ENCODE measurements at places on chromosomes 12 and 14.

- DNase-seq: no peak
These were observed 188.7 kb upstream of the IGF1 start for GRCh38 chr12:102669056-102669455.

- no peak for DNase-seq
These were observed 138.6 kb downstream of the RPS29 start for GRCh38 chr14:49447540-49448107.

DNA sequence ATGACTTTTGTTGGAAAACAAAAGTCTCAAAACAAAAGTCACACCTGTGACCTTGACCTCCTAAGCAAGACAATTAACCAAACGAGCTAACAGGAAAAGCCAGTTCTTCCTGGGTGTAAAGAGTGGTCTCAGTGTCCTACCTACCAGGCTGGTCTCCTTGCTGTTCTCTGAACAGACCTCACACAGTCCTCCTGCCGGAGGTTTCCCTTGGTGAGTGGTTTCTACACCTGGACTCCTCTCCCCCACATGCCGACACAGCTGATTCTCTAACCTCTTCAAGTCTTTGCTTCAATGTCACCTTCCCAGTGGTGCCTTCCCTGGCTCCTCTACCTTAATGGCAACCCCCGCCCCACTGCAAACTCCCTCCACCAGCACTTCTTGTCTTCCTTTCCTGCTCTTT, 238.6 kb downstream of the ZFP36L1 start:
- no peak for DNase-seq

DNA sequence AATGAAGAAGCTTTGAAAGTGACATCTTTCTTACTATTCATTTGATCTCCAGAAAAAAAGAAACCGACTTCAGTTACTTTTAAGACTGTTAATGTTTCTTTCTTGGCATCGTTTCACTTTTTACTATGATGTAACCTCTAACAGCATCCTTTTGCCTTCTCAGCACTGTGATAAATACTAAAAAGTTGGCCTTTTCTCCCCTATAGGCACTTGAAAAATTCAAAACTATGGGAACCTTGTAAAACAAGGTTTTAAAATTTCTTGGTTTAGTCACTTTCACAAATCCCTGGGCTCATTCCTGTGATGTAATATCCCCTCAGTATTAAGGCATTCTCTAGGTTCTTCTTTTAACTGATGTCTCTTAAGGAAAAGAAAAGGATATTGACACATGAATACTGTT, 281.8 kb downstream of the EGLN3 start:
- DNase-seq: no peak

DNA sequence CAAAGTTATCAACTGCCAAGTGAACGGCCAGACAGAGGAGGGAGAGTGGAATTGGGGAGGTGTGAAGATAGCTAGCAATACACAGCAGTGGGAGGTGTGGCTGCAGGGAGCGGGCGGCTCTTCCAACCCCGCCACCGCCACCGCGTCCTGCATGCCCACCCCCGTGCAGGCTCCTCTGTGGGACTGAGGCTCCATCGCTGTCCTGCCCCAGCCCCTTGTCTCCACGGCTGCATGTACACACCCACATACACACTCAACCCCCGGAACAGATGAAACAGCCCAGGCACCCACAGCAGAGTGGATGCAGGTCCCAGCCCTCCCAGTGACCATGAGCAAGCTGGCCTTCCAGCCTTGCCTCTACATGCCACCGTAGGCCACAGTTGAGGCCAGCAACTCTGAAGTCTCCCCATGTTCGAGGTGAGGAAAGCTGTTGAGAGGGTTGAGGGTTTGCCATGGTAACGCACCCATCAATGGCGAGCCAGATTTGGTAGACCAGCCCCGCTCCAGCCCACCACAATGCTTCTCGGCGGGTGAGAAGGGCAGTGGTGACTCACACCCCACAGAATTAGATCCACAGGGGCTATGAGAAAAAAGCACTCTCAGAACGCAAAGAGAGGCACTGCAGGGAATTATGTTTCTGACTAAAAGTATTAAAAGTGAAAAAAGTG, 39.3 kb downstream of the PITPNM2 start:
- no peak for DNase-seq

DNA sequence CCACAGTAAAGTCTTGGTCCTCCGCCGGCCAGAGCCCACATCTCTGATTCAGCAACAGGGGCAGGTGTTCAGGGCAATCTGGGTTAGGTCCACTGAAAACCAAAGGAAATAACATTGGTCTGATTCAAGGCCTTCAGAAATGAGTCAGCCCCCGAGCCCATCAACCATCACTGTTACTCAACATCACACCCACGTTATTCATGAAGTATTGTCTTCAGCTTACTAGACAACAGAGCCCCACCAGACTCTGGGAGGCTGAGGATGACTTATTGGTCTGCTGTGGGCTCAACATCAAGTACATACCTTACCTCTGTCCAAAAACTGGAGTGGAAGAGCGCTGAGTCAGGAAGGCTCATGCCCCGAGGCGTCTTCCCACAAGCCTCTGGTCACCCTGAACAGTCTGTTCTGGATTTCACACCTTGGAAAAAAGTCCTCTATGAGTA, 97.5 kb downstream of the ZFP36L1 start:
- no peak for DNase-seq

DNA sequence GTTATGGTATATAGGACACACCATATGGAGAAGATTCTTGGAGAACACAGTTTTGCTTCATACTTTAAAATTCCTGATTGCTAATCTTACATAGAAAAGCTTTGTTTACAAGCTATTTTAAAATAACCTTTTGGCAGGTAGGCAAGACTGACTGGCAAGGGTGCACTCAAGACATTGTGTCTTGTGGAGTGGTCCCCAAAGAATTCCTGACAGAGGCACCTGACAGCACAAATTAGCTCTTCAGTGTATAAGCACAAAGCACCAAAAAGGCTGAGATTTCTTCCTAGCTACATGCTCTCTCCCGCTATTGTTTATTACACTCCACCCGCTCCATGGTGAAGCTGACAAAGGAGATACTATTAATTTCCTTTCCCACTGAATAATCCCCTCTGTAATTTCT, 139.4 kb downstream of the MON2 start:
- no peak for DNase-seq

DNA sequence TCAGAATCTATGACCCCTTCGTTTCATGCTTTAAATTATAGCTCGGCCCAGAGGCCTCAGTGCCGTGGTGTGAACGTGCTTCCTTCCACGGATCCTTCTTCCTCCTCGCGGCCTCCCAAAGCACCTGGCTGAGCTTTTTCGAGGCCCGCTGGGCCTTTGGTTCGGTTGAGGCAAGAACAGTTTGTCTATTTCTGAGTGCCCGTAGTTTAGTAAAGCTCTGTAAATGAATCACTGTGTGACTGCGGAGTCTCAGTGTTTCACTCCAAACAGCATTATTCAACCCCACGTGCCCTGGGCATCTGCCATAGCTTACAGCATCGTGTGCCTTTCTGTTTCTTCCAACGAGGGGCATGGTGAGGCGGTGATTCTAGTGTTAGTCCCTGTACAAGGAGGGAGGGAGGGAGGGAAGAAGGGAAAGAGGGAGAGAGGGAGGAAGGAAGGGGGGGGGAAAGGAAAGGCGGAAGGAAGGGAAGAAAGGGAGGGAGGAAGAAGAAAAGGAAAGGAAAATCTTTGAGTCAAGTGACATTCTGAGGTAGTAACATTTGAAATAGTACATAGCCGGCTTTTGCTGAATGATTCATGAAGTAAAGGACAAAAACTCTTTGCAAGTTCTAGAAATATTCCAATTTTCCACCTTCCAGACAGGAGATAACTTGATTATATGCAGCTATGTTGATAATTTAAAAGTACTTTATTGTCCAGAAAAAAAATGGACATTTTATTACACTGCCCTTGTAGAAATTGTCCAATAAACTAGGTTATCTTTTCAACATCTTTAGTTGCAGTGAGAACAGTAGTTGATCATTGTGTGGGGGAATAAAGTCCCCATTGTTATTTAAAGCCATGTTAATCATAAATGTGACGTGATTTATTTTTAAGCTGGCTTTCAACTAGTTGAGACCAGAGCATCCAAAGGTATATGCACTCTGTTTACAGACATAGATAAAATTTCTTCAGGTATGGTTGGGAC, 1.2 kb upstream of the TRIM9 start:
- no peak for DNase-seq

DNA sequence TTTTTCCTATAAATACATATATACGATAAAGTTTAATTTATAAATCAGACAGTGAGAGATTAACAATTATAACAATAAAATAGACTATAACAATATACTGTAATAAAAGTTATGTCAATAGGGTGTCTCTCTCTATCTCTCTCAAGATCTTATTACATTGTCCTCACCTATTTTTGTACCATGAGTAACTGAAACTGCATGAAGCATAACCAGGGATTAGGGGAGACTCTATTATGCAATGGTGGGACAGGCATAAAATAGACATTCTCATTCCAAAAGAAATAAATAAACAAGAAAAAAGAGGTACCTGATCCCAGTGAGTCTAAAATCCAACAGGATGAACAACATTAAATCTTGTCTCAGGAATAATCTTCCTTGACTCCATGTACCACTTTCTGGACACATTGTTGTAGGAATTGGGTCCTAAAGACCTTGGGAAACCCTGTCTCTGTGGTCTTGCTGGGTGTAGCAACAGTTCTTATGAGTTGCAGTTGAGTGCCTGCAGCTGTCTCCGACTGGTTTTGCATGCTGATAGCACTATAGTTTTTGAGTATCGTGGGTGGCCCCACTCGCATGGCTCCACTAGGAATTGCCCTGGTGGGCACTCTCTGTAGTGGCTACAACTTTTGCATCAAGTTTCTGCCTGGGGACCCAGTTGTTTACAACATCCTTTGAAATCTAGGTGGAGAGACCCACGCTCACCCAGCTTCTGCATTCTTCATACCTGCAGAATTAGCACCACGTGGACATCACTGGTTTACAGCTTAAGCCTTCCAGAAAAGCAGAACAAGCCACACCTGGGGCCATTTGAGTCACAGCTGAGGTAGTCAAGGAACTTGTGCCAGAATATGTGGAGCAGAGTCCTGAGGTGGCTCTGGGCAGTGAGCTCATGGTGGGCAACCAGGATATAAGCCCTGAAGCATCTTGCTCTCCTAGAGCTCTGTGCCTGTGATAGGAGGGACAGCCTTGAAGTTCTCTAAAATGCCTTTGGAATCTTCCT, 204.7 kb downstream of the KITLG start:
- no peak for DNase-seq

DNA sequence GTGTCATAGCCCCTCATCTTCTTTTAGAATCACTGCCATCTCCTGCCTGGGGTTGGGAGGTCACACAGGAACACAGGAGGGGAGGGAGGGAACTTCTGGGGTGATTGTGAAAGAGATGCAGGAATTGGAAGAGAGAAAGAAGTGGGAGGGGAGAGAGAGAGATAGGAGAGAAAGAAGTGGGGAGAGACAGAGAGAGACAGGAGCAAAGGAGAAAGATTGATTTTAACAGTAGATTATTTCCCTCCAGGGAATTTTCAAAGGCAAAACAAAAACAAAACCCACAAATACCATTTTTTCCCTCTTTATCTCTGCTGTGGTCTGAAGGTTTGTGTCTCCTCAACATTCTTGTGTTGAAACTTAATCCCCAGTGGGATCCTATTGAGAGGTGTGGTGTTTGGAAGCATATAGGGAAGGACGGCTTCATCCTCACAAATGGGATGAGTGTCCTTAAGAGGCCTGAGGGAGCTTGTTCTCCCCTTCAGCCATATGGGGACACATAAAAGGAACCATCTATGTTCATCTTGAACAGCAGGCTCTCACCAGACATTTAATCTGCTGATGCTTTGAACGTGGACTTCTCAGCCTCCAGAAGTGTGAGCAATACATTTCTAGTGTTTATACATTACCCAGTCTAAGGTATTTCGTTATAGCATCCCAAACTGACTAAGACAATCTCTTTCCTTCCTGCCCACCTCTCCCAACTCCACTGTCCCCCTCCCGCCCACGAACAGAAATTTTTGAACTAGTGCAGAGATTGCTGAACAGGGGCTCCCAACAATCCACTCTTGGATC, 134.9 kb upstream of the MAX start:
- DNase-seq: no peak

DNA sequence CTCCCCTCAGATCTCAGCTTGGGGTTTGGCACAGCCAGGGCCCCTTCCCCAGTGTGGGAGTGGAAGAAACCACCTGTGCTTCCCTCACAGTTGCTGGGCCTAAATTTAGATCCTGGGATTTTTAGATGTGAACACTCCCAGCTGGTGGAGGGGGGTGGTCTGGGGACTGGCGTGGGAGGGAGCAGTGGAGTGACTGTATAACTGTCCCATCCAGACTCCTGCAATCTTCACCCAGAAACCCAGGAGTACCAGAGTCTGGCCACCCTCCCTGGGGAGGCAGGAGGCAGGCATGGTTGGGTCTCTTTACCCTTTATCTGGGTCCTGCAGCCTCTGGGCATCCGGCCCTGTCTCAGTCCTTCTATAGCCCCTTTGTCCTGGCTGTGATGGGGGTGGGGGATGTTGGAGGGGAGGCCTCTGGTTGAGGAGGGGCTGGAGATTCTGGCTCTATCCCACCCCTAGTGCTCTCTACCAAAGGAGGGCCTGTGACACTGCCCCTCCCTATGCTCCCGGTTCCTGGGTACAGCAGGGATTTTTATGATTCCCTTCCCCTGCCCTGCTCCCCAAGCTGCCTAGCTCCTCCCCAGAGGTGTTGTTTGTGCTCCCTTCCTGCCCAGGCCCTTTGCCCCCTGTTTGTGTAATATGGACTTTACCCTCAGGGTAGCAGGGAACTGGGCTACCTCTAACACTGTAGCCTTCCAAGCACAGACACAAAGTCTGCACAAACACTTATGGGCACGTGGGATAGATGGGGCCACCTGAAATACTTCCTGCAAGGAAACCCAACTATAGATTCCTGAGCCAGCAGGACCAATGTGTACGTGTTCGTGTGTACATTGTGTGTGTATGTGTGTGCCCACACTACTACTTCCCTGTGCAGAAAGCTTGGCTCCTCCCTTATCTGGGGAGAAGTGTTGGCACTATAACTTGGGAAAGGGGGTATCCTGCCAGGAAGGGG, 1.7 kb downstream of the ERBB3 start:
- no peak for DNase-seq

GRCh38 chr12:105275997-105276733, 40.2 kb upstream of the APPL2 start:
- no peak for DNase-seq

Data from stimulated activated CD8-positive, alpha-beta memory T cell treated with anti-CD3 and anti-CD28 coated beads, Interleukin-7, amount 100 ng/mL, for 24 hours (primary cell).